Activated CD8-positive, alpha-beta memory T cell treated with anti-CD3 and anti-CD28 coated beads, Interleukin-2, amount 10 ng/mL, durations not matched to agents 7 days and 5 days (primary cell): ENCODE measurements at places on chromosomes 16 and 17. TPM values are rescaled to one million over a fixed set of nuclear protein-coding genes. Genes with fewer than 3 reads are reported as not detected.

The ABCA8 gene
- not detected for total RNA-seq

GRCh38 chr16:22971346-22971924 is 157.5 kb downstream of the HS3ST2 start:
- no peak for DNase-seq
- H3K4me1 ChIP-seq = no peaks in the 10 kb centered on the region
- H3K4me3 ChIP-seq = no peak overlapping the region
- no peak overlapping the region for H3K27ac ChIP-seq
- H3K27me3 ChIP-seq = peaks cover 15% of the 10 kb centered on the region

GRCh38 chr17:46061435-46061834 is 62.4 kb downstream of the STH start:
- no peaks in the 10 kb centered on the region for H3K27me3 ChIP-seq
- no peak for DNase-seq
- peaks cover 27% of the 10 kb centered on the region for H3K36me3 ChIP-seq
- no peak overlapping the region for H3K27ac ChIP-seq

The KRT31 gene
- not detected for total RNA-seq

DNA sequence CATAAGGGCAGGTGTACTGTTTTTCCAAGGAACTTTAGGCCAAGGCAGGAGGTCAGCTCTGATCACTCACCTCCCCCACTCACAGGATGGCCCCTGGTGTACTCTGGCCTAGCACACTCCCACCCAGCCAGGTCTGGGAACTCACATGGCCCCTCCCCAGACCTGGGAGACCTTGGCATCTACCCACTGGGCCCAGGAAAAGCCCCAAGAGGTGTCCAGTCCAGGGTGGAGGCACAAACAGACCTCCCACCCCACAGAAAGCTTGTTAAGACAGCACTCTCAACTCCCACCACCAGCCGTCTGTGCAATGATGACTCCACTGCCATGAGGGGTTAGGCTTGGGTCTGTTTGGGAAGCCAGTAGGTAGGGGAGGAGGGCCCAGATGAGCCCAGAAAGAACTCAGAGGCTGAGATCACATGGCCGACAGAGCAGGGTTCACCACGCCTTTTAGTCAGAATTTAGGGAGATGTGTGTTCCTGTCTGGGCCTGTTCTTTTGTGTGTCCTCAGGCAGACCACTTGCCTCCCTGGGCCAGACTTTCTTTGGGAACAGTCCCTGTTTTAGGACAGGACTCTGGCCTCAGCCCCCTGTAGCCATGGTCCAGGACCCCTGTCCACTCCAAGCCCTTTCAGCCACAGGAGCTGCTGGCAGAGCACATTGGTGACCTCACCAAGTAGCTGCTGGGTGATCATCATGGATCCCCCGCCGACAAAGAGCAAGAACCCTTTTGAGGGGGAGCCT is 12.1 kb upstream of the CBFB start:
- H3K27me3 ChIP-seq = no peaks in the 10 kb centered on the region
- H3K4me1 ChIP-seq = peaks cover 40% of the 10 kb centered on the region
- no peaks in the 10 kb centered on the region for H3K36me3 ChIP-seq
- no peak overlapping the region for H3K4me3 ChIP-seq
- no peak overlapping the region for H3K27ac ChIP-seq
- DNase-seq = no peak

The TMC8 gene
- 292 TPM for total RNA-seq

DNA sequence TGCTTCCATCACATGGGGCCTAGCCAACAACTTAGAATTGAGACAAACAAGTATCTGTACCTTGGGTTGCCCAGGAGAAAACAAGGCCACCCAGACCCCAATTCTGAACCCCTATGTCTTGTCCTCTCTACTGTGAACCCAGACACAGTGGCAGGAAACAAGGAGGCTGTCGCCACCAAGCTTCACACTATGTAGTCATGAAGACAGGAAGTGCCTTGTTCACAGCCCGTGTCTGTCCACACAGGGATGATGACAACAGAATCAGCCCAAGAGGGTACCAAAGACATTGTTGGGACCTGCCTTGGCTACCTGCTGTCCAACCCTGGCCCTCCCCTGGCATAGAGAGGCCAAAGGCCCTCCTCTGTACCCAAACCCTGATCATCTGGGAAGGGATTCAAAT is 84.8 kb downstream of the CDYL2 start:
- peak overlapping the region; percentile 79 for H3K27ac ChIP-seq
- H3K4me3 ChIP-seq = no peak overlapping the region
- H3K27me3 ChIP-seq = no peaks in the 10 kb centered on the region
- H3K36me3 ChIP-seq = peaks cover 8% of the 10 kb centered on the region

GRCh38 chr17:50364061-50364458 is 8.9 kb downstream of the MRPL27 start:
- H3K27me3 ChIP-seq = no peaks in the 10 kb centered on the region
- H3K4me1 ChIP-seq = peaks cover 18% of the 10 kb centered on the region
- no peak overlapping the region for H3K4me3 ChIP-seq
- H3K36me3 ChIP-seq = peaks cover 10% of the 10 kb centered on the region
- DNase-seq = no peak
